Effector CD4-positive, alpha-beta T cell (primary cell): ENCODE measurements at places on chromosomes 4 and X.

DNA sequence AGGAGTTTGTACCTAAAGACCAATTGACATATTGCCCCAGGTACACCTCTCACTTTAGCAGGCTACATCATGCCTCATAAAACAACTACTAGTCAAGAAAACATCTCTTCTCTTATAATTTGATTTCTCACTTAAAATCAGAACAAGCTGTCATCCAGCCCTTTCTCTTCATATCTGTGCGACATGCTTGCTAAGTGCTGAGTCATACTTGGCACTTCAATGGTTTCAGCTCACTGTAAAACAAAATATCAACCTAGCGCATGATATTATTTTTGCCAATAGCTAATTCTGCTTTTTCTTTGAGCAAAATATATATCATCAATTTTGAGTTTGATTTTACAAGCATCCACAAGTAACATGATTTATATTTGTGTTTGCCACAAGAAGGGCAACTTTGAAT lies 27.9 kb upstream of the FUNDC1 start:
- DNase-seq: no peak

- no peak for DNase-seq
These were observed 237.5 kb downstream of the HNRNPD start for GRCh38 chr4:82136161-82136801.

DNA sequence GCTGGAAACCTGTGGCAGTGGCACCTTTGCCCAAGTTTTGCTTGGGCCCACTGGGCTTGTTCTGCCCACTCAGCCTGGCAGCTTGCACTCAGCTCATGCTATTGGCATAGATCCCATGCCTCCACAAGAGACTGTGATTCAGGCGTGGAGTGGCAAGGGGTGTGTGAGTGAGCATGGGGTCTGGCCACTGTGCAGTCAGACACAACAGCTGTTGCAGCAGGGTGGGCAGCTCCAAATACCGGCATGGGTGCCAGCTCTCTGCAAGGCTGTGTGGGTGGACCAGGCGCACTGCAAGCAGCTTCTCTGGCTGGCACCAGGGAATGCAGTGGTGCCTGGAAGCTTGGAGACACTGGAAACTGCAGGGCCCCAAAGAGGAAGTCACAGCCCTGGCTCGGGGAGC lies 27.4 kb upstream of the DIPK2B start:
- DNase-seq: no peak

DNA sequence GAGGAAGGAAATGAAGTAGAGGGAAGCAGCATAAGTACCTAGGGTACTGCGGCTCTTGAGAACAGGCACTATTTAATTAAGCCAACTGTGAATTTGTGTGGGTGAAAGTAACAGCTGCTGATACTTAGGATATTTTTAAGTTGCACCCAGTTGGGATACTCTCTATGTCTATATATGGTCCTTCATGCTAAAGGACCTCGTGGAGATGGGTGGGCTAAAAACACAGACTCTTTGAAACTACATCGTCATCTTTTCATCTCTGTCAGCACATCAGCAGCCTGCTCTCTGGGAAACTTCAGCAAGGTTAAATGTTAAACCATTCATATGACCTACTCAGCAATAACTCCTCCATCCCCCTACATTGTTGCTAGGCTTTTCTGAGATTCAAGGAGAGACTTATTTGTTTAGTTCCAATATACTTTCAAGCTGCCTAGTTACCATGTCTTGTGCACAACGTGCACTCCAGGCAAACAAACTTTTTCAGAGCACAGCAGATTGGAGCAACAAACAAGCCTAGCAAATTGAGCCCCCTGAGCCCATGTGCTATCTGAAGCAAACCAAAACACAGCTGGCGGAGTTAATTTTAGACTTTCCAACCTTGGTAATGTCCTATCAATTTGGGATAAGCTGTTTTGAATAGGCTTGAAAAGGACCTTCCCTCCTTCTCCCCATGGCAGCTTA lies 6.2 kb upstream of the MOB1B start:
- no peak for DNase-seq

DNA sequence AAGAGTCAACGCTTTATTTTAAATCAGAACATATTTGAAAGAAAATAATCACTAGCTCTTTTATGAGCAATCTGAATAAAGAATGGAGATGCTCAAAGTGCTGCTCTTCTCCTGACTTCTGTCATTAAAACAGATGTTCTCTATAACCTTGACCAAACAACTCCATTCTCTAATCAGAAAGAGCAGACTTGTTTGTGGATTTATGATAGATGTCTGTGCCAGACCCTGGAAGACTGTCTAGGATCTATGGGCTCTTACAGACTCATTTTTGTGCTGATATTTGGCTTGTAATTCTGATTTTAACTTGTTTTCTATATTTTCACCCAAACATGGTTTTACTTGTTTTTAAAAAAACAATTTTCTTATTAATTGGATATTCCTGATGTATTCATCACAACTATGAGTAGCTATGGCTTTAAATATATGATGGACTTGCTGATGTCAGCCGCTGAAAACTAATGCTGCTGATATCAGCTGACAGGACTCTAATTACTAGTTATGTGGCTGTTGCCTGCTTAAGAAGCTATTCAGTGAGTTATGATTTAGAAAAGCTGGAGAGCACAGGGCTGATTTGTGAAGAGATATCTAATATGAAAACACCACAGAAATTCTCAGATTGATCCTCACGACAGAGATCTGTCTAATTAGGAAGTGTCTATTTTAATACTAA lies 31.6 kb upstream of the MAML3 start:
- DNase-seq: no peak

GRCh38 chr4:184275766-184276165 lies 58.1 kb upstream of the ENPP6 start:
- DNase-seq: no peak
